ENCODE measurements at places on chromosomes 5 and 9. TPM values are rescaled to one million over a fixed set of nuclear protein-coding genes. Genes with fewer than 3 reads are reported as not detected.

- DNase-seq = no peak
These were observed 20.9 kb upstream of the LURAP1L start for GRCh38 chr9:12753931-12754330.

DNA sequence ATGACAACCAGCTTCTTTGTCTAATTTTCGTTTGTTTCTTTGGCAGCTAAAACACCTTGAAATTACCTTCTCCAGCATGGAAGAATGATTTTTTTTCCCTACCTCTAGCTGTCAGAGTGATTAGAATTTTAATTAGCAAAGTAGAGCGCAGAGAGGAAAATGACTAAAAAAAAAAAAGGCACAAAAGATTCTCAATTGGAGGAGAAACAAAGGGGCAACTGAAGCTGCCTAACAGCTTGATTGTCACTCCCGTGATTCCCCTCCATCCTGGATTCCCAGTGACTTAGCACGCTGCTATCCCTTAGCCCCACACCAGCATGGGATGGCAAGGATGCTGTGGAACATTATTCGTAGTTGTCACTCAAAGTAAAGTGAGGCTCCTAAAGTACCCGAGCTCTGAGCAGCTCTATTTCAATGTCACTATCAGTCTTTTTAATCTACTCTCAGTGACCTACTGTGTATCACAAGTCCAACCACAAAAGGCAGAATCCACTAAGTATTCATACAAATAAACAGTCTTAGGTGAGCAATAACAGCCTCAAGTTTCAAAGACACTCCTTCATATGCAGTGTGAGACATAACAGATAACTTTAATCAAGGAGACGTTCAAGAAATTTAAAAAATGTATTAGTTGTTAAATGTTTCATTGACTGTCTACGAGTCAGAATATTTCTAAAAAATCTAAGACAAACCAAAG lies 710.0 kb upstream of the GRAMD2B start:
- DNase-seq = no peak

GRCh38 chr9:99595796-99596195 lies 225.9 kb upstream of the NR4A3 start:
- DNase-seq = no peak

DNA sequence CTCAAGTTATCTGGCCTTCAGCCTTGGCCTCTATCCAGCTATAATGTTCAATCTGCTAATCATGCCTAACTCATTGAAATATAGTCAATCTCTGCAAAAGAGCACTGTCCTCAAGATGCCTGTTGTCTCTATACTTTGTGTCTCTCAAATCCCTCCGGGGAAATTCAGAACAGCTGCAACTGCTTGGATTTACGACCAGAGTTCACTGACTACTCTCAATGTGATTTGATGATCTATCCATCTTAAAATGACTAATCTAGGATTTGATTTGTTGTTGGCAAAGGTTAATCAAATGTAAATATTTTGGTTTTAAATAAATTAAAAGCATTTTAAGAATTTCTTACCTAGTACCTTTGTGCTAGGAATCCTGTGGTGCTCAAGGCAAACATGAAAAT lies 40.9 kb downstream of the SVEP1 start:
- DNase-seq = no peak

GRCh38 chr5:154677921-154678320 lies 77.3 kb upstream of the LARP1 start:
- DNase-seq = no peak

DNA sequence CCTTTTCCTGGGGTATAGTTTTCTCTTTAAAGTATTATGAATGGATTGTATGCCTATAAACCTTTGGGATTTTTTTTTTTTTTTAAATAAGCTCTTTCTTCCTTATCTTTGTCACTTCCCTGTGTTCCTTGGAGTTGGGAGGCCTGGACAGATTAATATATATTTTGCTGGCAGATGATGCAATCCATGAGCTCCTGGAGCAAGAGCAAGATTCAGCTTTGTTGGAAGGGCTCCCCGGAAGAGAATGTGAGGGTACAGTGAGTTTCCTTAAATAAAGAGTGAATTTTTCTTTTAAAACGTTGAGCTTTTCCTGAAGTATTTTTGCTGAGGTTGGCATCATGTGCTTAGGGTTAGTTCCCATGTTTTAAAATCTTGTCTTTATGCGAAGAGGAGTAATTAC lies 98.7 kb upstream of the SLC28A3 start:
- peak; percentile 31 for DNase-seq

- DNase-seq = no peak
These were observed 52.4 kb upstream of the TRAF1 start for GRCh38 chr9:120978987-120979386.

DNA sequence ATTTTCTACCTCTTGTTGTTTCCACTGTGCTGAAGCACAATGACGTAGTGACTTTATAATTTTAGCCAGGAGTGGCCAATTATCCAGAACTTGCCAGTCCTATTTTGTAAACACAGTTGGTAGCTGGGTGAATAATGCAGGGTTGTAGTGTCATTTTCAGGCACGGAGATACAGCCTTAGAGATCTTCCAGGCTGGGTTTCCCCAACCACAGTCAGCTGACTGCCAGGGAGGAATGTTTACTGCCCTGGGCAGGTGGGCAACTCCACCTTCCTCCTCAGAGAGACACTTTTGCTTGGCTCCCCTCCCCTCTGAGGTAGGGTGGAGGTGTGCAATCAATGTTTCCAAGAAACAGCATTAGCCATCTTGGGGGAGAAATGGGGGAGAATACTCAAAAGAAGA lies 228.1 kb upstream of the NR4A3 start:
- DNase-seq = no peak

DNA sequence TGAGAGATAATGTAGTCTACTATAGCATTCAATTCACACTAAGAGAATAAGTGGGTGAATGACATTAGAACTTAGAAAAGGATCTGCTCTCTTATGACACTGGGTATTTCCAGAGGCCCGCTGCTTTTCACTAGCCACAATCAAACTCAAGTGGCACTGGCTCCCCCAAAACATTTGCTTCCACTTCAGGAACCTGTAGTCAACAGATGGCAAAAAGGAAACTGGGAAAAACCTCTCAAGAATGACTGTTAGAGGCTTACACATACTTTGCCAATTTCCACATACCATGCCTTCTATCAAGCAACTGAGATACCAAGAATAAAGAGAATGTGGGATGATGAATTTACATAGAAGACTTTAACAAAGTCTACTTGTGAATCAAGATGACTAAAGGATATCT lies 11.2 kb downstream of the POC5 start:
- DNase-seq = no peak

DNA sequence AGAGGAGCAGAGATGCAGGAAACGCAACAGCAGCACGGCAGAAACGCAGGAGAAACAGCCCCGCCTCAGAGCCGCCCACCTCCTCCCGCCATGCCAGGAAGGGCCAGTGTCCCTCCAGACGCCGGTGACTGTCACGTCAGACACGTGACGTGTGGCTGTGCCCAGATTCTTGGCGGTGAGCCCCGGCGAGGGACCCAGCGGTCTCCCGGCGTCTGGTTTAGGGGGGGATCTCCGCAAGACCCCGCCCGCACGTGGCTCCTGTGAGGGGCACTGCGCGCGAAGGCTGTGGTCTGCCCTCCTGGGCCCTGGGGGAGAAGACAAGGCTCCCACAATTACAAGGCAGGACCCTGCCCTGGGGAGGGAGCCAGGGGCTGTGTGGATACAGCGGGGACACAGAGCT lies 2.4 kb upstream of the LCN8 start:
- DNase-seq = no peak

GRCh38 chr5:173798127-173798810 lies 89.9 kb upstream of the CPEB4 start:
- no peak for DNase-seq

GRCh38 chr5:160044391-160044804 lies 35.5 kb downstream of the TTC1 start:
- DNase-seq = no peak

DNA sequence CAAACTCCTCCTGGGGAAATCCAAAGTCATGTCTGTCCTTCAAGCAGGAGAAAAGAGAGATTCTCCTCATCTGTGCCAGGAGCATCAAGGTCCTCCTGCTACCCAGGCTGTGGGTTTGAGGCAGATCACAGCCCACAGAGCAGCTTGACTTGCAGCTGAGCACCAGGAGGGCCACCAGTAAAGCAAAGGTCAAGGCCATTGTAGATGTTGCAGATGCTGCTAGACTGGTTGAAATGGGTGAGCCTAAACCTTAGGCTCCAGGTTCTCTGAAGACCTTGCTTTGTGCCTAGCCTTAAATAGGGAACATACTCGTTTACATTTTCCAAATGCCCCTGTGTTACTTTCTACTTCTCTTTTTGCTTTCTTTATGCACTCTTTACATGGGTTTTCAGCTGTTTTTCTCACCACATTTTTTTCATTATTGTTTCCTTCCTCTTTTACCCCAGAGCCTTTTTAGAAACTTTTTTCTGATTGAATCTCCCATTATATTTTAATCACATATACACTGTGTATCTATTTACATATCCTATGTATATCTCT lies at the start of gene IFNA2:
IFNA2 (minus strand) TSS at position 268 of the 540 bp plus-strand sequence; CDS start at position 199, 69 bp downstream.
- DNase-seq = no peak

- no peak for DNase-seq
These were observed 95.9 kb downstream of the FBXO4 start for GRCh38 chr5:42020788-42021530.

DNA sequence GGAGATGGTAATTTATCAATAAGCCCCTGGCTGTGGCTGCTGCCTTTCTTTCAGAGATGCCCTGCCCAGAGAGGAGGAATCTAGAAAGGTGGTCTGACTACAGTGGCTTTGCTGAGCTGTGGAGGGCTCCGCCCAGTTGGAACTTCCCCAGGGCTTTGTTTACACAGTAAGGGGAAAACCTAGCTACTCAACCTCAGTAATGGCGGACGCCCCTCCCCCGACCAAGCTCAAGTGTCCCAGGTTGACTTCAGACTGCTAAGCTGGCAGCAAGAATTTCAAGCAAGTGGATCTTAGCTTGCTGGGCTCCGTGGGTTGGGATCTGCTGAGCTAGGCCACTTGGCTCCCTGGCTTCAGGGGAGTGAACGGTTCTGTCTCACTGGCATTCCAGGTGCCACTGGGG lies 865.4 kb upstream of the ACO1 start:
- DNase-seq = no peak

- DNase-seq = no peak
These were observed 18.1 kb downstream of the VAV2 start for GRCh38 chr9:133973791-133974630.

DNA sequence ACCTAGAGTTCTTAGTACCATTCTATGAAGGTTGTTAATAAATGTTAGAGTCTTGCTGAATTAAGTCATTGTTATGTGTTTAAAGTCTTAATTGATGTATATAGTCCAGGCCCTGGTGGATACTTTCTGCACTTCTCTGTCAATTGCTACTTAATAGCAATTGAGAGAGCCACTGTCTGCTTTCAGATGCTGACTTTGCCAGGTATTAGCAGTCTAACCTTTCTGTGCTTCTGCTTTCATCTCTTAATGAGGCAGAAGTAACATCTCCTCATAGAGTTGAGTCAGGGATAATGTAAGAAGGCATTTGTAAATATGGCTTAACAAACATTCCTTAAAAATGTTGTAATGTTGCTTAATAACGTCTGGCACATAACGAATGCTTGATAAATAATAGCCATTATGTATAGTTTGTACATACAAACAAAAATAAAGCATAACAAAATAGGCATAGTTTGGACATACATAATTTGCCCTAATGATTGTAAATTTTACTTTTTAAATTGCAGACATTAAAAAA lies 28.3 kb downstream of the RASGRF2 start:
- no peak for DNase-seq

- DNase-seq = peak; percentile 4
These were observed 47.4 kb downstream of the VAV2 start for GRCh38 chr9:133944746-133945135.

- DNase-seq = no peak
These were observed 16.8 kb downstream of the PHF2 start for GRCh38 chr9:93593144-93593658.

- DNase-seq = no peak
These were observed 79.4 kb downstream of the PTTG1 start for GRCh38 chr5:160500786-160501779.

DNA sequence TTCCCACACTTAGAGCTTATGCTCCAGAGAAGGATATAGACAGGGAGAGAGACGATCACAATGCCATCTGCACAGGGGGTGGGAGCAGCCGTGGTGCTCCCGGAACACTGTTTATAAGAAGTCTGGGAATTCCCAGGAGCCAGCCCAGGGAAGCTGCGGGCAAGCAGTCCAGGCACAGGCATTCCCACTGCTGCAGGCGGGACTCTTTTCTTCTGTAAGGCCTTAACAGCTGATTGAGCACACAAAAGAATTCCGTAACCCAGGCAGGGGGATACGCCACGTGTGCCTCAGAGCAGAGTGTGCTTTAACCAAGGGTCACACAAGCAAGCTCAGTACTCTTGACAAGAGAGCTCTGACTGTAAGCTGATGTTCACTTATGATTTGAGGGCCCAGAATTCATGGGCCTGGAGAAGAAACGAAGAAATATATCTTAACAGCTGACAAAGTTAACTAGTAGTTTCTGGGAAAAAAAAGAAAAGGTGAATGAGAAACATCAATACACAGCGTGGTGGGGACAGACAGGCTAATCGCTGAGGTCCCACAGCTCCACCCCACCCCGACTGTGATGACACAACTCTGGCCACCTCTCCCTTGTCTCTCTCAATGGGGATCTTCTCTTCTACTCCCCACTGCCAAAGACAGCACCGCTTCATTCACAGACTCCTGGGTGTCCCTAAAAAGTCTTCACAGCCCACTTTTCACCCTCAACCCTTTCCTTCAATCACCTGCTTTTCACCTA lies 85.9 kb upstream of the SIMC1 start:
- DNase-seq = no peak

DNA sequence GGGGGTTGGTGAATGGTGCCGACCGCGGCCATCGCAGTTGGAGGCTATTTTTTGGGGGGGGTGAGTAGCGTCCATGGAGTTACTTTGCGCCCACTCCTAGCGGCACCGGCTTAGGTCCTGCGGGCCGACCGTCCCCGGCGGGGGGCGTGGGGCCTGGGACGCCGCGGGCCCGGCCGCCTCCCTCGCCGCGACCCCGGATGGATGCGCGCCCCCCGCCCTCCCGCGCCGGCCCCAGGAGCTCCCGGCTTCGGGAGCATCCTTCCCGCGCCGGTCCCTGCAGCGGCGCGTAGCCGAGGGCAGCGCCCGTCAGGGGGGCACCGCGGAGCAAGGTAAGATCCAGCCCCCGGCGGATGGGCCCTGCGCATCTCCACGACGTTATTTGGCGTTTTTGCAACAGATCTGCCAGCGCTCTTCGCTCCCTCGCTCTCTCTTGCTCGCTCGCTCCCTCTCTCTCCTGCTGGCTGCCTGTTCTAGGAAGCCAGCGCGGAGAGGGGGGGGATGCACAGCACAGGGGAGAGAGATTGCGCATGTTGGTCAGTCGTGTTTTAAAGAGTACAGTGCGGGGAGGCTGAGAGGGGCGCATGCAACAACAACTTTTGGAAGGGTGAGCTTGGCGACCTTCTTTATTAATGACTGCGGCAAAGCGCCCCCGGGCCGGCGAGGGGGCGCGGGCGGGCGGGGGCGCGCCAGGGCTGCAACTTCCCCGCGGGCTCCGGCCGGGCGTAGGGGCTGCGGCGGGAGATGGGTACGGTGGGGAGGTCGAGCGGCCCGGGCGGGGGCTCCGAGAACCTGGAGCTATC lies 413 bp downstream of the JADE2 start:
- peak; percentile 46 for DNase-seq

The NR6A1 gene
- total RNA-seq = 0.89 TPM

The LARP1 gene
- total RNA-seq = 86.0 TPM

The FLT4 gene
- total RNA-seq = 6.0 TPM

The PCDHB14 gene
- total RNA-seq = 2.7 TPM

The CTSV gene
- 2.2 TPM for total RNA-seq

The SPINK6 gene
- total RNA-seq = 0.52 TPM

The SPINK4 gene
- total RNA-seq = not detected

The ITGA1 gene
- 2.7 TPM for total RNA-seq

The EIF4E1B gene
- not detected for total RNA-seq

The MYORG gene
- total RNA-seq = 0.79 TPM

The ANKDD1B gene
- total RNA-seq = 0.17 TPM

The PCA3 gene
- not detected for total RNA-seq

The SLC34A1 gene
- total RNA-seq = not detected

The GRAMD2B gene
- total RNA-seq = not detected

The ZNF883 gene
- total RNA-seq = not detected

The ZCCHC10 gene
- total RNA-seq = 42.6 TPM

Measured in NCI-H460 (cell line).